ENCODE measurements at places on chromosomes 2 and 18.

GRCh38 chr2:165952085-165952484 is 1.5 kb downstream of the TTC21B start:
- no peak for DNase-seq

DNA sequence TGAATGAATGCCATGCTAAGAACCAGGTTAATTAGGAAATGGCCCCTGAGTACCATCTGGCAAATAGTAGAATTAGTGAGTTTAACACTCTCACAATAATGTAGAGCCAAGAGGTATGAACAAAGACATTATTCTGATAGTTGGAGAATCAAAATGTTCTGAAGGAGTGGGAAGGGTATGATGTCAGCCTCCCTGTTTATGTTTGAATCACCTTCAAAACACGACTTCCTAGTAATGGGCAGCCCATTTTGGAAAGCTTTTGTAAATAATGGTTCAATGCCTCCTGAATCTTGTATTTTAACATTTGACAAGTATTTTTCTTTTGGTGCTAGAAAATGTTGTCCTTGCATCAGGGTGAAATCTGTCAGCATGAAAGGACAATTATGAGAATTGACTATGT is 108.3 kb downstream of the DSEL start:
- no peak for DNase-seq

GRCh38 chr2:54469484-54470053 is 13.4 kb downstream of the SPTBN1 start:
- no peak for DNase-seq

- no peak for DNase-seq
Measured at GRCh38 chr2:17539611-17540092, 844 bp upstream of the VSNL1 start.

- DNase-seq = peak; percentile 38
Measured at GRCh38 chr2:5692561-5693286, 540 bp downstream of the SOX11 start.
